Neural crest cell (in vitro differentiated cells): ENCODE measurements at places on chromosomes 5 and 9.
A peak's percentile ranks its signal among the peaks of the same experiment; 100 is the strongest.

DNA sequence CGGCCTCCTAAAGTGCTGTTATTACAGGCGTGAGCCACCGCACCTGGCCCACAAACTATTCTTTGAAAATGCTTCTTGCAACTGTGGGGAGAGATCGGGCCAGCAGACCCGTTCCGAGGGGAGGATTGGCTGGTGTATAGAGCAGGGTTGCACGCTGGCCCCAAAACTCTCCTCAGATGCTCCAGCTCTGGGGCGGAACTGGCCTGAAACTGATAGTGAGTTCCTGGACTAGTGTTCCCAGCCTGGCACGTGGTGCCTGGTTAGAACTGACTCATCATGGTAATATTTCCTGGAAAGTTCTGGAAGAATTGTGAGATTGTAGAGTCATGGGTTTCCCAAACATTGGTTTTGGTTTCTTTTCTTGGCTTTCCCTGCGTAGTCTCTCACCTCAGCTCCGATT lies 120.5 kb downstream of the FBXL7 start:
- H3K4me1 ChIP-seq = peaks cover 13% of the 10 kb centered on the region
- peak overlapping the region; percentile 14 for H3K27ac ChIP-seq
- H3K36me3 ChIP-seq = peaks cover 4% of the 10 kb centered on the region
- no peaks in the 10 kb centered on the region for H3K27me3 ChIP-seq

GRCh38 chr5:11922394-11922793 lies 18.1 kb upstream of the CTNND2 start:
- no peaks in the 10 kb centered on the region for H3K4me1 ChIP-seq
- H3K36me3 ChIP-seq = no peaks in the 10 kb centered on the region
- H3K27me3 ChIP-seq = no peaks in the 10 kb centered on the region
- DNase-seq = no peak
- no peak overlapping the region for H3K27ac ChIP-seq

- H3K27me3 ChIP-seq = peaks cover 92% of the 10 kb centered on the region
- H3K4me1 ChIP-seq = peaks cover 3% of the 10 kb centered on the region
- peaks cover 3% of the 10 kb centered on the region for H3K36me3 ChIP-seq
- peak overlapping the region; percentile 21 for H3K4me3 ChIP-seq
- H3K27ac ChIP-seq = no peak overlapping the region
These were observed 2.1 kb upstream of the FOXE1 start for GRCh38 chr9:97850746-97851445.

GRCh38 chr5:143703659-143704058 lies 108.3 kb upstream of the HMHB1 start:
- H3K4me3 ChIP-seq = no peak overlapping the region
- no peak for DNase-seq
- no peaks in the 10 kb centered on the region for H3K27me3 ChIP-seq
- no peak overlapping the region for H3K27ac ChIP-seq

GRCh38 chr9:34254966-34255825 lies 73.9 kb downstream of the KIF24 start:
- H3K4me3 ChIP-seq = no peak overlapping the region
- no peaks in the 10 kb centered on the region for H3K4me1 ChIP-seq
- H3K27me3 ChIP-seq = no peaks in the 10 kb centered on the region

GRCh38 chr9:136312436-136312835 lies 8.5 kb upstream of the CCDC187 start:
- peaks cover 5% of the 10 kb centered on the region for H3K4me1 ChIP-seq
- H3K27ac ChIP-seq = no peak overlapping the region
- no peak for DNase-seq
- no peaks in the 10 kb centered on the region for H3K36me3 ChIP-seq
- no peaks in the 10 kb centered on the region for H3K27me3 ChIP-seq
- H3K4me3 ChIP-seq = no peak overlapping the region

DNA sequence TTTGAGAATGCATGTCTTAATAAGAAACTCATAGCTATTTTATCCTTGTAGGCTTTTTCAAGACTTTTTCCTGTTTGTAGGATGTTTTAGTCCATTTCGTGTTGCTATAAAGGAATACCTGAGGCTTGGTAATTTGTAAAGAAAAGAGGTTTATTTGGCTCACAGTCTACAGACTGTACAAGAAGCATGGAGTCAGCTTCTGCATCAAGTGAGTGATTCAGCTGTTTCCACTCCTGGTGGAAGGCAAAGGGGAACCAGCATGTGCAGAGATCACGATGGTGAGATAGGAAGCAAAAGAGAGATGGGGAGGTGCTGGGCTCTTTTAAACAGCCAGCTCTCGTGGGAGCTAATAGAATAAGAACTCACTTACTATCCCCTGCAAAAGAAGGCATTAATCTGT lies 177.3 kb downstream of the ALDH1A1 start:
- no peaks in the 10 kb centered on the region for H3K27me3 ChIP-seq
- no peak overlapping the region for H3K27ac ChIP-seq
- no peaks in the 10 kb centered on the region for H3K36me3 ChIP-seq

DNA sequence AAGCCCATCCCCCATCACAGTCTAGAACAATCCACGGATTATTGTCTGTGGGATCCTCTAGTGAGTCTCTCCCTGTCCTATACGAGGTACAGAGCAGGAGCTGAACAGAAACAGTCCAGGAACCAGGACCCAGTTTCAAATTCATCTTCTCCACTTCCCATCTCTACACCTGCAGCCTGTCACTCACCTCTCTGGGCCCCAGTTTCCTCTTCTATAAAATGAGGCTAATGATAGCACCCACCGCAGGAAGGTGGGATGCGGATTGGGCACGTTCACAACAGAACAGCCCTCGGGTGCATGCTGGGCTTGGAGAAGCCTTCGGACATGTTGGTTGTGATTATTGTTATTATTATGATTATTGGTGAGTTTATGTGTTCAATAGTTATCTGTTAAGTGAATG lies 78.5 kb downstream of the ANKRD33B start:
- H3K4me1 ChIP-seq = peaks cover 5% of the 10 kb centered on the region
- H3K4me3 ChIP-seq = no peak overlapping the region
- peaks cover 37% of the 10 kb centered on the region for H3K27me3 ChIP-seq
- peaks cover 10% of the 10 kb centered on the region for H3K36me3 ChIP-seq

DNA sequence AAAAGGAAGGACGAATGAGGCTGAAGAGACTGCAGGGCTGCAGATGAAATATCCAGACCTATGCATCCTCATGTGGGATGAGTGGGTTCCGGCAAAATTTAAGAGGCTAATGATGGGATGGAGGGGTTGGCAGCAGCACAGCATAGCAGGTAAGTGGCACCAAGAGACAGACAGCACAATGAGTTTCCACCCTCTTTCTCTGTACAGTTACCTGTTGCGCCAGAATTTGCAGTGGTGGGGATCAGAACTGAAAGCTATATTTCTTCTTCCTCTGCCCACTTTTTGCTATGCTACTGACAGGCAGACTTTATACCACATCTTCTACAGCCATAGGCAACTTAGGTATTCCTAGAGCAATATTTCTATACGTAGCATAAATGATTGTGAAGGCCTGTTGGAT lies 227.0 kb downstream of the EPB41L4A start:
- H3K36me3 ChIP-seq = no peaks in the 10 kb centered on the region
- no peaks in the 10 kb centered on the region for H3K4me1 ChIP-seq
- no peaks in the 10 kb centered on the region for H3K27me3 ChIP-seq
- H3K27ac ChIP-seq = no peak overlapping the region
- no peak for DNase-seq

DNA sequence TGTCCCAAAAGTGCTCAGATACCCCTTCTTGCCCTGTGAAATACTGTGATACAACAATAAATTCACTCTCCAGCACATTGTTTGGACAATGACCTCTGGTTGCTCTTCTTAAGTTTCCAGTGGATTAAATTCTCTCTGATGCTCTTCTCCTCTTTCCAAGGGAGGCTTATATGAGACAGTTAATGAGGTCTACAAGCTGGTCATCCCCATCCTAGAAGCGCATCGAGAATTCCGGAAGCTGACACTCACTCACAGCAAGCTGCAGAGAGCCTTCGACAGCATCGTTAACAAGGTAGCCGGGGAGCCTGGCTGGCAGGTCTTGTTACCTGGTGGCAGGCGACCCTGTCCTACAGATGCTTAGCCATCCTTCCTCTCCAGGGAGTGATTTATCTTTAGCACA lies 226.5 kb downstream of the DOCK8 start:
- no peaks in the 10 kb centered on the region for H3K27me3 ChIP-seq
- H3K4me3 ChIP-seq = no peak overlapping the region

DNA sequence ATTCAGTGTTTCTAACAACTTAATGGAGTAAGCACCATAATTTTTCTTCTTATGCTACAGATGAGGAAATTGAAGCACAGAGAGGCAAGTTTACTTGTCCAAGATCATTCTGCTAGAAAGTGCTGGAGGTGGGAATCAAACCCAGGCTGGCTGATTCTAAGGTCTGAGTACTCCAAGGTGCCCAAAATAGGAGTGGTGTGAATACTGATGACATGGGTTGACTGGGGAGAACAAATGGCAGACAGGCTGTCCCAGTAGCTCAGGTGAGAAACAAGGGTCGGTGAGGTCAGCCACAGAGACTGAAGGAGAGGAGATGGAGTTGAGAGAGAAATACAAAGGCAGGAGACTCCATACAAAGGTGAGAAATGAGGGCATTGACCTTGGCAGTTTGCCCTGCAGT lies 144.5 kb upstream of the EGFLAM start:
- H3K27me3 ChIP-seq = no peaks in the 10 kb centered on the region
- DNase-seq = no peak
- H3K36me3 ChIP-seq = no peaks in the 10 kb centered on the region
- H3K4me3 ChIP-seq = no peak overlapping the region

GRCh38 chr9:123717581-123718175 lies 212.2 kb downstream of the DENND1A start:
- H3K4me1 ChIP-seq = no peaks in the 10 kb centered on the region
- peaks cover 24% of the 10 kb centered on the region for H3K36me3 ChIP-seq
- no peak overlapping the region for H3K4me3 ChIP-seq

- no peak for DNase-seq
- peaks cover 34% of the 10 kb centered on the region for H3K4me1 ChIP-seq
- no peak overlapping the region for H3K27ac ChIP-seq
- no peak overlapping the region for H3K4me3 ChIP-seq
- H3K36me3 ChIP-seq = peaks cover 5% of the 10 kb centered on the region
These were observed 7.2 kb downstream of the S1PR3 start for GRCh38 chr9:88998503-88998902.

GRCh38 chr5:110638970-110639902 lies 87.2 kb downstream of the TMEM232 start:
- no peak for DNase-seq
- H3K27me3 ChIP-seq = no peaks in the 10 kb centered on the region
- H3K4me3 ChIP-seq = no peak overlapping the region
- H3K27ac ChIP-seq = no peak overlapping the region

DNA sequence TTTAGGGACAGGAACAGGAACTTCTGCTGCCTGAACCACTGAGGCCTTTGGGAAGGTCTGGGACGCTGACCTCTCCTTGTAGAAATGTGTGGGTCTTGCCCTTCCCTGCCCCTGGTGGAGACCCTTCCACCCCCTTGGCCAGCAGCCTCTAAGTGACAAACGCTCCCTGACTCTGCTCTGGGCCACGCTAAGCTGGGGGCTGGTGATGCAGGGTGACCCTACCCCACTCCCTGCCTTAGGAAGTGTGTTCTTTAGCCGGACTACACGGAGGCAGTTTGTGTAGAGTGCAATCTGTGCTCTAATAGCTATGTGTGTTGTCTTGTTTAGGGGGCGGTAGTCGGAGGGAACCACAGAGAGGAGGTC lies 123.0 kb downstream of the COL23A1 start:
- peaks cover 79% of the 10 kb centered on the region for H3K4me1 ChIP-seq
- DNase-seq = no peak
- H3K4me3 ChIP-seq = peak overlapping the region; percentile 50
- peaks cover 4% of the 10 kb centered on the region for H3K27me3 ChIP-seq
